HS-5 (cell line): ENCODE measurements at places on chromosomes 5 and 9.

DNA sequence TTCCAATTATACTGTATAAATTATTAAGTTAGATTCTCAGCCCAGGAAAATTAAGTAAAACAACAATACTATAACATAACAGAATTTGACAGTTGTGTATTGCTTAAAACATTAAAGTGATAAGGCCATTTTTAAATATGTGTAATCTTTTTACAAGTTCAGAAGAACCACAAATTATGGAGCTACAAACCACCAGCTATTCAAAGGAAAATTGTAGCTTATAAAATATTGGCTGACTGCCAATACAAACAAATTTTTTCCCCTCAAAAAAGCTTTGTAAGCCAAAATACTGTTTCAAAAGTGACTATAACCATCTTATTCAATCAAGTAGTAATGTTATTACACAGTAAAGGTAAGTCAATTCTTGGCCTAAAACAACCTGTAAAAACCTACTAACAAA lies 21.9 kb downstream of the STRBP start:
- no peak for DNase-seq

DNA sequence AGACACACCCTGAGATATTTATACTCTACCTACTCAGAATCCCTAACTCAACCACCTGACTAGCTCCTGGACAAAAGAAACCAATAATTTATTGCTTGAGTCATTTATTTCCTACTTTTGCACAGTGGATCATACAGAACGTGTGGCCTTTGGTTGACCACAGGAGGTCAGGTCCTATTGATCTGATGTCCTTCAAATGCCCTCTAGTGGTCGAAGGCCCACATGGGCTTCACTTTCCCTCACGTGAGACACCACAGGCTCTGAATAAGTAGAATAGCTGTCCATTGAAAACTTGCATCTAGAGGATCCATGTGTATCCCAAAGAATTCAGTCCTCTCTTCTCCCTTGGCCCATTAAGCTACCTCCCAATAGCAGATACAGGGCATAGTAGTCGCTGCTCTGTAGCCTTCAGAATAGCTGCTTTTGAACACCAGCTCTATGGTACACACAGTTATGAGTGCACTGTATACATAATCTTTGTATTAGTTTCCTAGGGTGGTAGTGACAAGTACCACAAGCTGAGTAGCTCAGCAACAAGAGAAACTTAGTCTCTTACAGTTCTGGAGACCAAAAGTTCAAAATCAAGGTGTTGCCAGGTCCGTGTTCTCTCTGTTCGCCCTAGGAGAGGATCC lies 177.6 kb upstream of the SMARCA2 start:
- DNase-seq: peak; percentile 1

GRCh38 chr9:109251080-109251775 lies 69.6 kb downstream of the EPB41L4B start:
- no peak for DNase-seq

DNA sequence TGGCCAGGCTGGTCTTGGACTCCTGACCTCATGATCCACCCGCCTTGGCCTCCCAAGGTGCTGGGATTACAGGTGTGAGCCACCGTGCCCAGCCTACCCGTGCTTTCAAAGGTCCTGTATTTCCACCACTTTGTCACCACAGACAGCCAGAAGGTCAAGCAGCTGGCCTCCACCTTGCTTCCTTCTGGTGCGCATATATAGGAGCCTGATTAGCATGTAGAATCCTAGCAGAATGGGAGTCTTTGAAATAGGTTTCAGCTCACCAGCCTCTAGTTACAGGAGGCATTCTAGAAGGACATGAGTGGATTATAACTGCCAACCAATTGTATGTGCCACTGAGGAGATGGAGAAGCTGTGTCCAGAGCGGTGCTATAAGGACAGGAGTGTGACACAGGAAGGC lies 18.9 kb downstream of the POLR1E start:
- no peak for DNase-seq

GRCh38 chr9:71814815-71815214 lies 46.5 kb upstream of the CEMIP2 start:
- no peak for DNase-seq

DNA sequence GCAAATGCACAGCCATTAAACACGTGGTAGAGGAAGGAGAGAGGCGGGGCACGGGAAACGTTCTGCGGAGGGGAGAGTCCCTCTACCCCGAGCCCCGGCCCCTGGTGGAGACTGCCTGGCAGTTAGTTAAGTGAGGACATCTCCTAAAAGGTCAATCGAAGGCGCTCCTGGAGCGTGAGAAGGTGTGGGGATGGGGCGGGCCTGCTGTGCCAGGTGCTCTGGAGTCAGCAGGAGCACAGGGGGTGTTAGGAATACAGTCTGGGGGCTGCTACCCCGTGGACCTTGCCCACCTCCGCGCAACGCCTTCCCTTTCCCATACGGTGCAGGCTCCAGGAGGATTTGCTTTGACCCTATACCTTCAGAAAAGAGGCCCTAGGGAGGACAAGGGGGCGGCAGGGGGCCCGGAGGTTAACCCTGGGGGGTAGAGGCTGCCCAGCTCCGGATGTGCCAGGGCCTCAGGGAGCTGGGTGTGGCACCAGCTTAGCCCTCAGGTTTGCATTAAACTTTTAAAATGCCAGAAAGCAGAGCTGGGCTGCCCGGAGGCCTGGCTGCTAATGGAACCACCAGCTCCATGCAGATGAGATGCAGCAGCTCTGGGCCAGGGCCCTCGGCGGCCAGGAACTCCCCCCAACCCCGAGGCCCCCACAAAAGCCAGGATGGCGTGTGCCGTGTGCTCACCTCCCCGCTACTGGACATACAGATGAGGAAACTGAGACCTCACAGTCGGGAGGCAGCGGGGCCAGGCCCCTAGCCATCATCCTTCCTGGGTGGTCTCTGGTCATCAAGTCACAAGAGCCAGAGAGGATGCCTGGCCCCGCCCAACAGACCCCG lies 39.2 kb downstream of the NACC2 start:
- no peak for DNase-seq

GRCh38 chr5:141326088-141326854 lies 4.0 kb upstream of the PCDHGA1 start:
- DNase-seq: no peak
